Kidney (tissue), 22 donors: ENCODE measurements at places on chromosomes 2 and 18.

GRCh38 chr2:224658780-224659405 is 57.3 kb downstream of the CCDC195 start:
- DNase-seq: no peak

DNA sequence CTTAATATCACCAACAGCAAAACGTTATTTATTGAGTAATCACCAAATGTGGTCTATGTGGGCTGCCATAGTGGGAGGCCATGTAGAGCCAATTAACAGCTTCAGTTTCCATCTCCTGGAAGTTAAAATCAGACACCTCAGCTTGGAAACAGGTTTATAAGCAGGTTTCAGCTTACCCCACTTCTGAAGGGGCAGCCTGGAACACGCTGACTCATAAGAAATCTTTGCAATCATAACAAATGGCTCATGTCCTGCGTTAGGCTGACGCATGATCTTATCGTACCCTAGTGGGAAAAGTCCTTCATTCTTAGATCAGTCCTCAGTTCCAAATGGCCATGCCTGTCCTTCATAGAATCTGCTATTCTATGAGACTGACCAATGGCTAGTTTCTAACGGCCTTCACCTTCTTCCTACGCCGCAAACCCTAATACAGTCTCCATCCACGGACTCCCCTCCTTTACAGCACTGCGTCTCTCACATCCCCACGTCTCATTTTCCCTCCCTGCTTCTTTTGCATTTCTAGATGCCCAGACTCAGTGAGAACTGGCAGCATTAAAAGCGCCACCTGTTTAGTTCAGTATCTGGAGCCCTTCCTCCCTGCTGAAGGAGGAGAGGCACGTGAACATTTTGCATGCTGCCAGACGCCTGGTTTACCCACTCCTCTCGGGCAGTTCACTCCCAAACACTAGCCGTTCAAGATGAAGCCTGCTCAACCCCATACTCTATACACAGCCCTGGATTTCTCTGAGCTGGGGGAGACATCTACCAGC is 24.2 kb upstream of the BZW1 start:
- DNase-seq: no peak

DNA sequence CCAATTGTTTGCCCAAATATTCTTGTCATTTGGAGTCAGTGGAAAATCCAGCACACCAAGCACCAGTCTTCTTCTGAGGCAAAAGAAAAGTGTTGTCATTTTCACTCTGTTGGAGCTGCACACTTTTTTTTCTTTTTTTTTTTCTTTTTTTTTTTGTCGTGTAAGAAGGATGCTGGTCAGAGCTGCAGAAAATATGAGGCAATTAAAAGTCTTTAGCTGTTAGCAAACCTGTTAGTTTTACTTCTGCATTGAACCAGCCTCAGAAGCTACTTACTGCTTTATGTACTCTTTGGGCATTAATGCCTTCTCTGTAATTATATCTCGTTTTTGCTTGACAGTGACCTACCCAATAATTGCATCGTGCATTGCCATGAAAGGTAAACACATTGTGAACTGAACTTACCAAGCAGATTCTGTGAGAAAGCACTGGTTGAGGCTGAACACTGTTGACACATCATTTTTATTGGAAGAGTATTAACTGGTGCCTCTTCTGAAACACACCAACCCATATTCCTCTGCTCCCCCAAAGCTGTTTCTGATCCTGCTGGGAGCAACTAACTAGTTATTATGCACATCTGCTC is 165.4 kb downstream of the CAPN13 start:
- DNase-seq: no peak

DNA sequence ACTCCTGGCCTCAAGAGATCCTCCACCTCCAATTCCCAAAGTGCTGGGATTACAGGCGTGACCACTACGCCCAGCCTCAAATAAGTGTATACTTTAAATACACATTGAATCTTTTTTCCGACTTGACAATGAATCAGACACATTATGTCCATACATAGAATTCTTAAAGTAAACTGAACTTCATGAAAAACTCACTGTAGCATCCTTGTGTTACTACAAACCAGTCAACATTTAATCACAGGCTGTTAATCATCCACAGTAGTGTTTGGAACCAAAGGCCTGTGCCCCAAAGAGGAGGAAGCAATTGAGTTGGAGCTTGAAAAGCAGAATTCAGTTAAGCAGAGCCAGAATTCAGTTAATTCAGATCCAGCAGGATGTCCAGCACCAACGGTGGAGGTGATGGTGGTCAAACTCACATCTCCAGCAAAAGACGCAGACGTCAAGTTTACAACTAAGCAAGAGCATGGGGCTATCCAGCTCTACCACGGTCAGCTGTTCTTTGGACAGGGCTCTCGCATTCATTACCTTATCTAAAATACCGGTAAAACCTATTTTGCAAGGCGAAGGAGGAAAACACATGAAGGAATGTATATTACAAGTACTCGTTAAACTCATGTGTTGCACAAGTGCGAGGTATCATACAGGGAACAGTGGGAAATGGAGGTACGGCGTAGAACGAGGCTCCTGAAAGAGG is 1.2 kb downstream of the SLC39A6 start:
- DNase-seq: peak; percentile 11

GRCh38 chr18:7256618-7257425 is 25.9 kb downstream of the LRRC30 start:
- no peak for DNase-seq

- DNase-seq: no peak
These were observed 12.3 kb downstream of the ARHGAP28 start for GRCh38 chr18:6741786-6742185.

- no peak for DNase-seq
These were observed 163.1 kb downstream of the GALNT14 start for GRCh38 chr2:30975156-30975555.

GRCh38 chr2:79162801-79163200 is 3.2 kb upstream of the REG3A start:
- DNase-seq: no peak

GRCh38 chr2:143802871-143803650 is 673.8 kb downstream of the ARHGAP15 start:
- DNase-seq: no peak

DNA sequence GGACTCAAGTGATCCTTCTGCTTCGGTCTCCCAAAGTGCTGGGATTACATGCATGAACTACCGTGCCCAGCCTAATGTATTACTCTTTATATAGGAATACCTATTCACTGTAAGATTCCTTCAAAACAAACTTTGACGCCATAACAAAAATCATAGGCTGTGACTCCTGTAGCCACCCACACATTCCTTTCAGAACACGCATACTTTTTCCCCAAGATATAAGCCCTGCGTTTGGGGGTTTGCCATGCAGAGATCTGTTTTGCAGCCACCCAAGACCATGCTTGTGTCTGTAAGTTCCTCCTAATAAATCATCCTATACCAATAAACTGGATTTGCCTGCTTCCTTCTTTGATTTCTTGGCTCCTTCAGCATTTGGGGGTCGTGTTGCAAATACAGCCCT is 46.0 kb upstream of the STON1 start:
- DNase-seq: peak; percentile 29

GRCh38 chr2:138106606-138107005 is 142.3 kb downstream of the HNMT start:
- no peak for DNase-seq

DNA sequence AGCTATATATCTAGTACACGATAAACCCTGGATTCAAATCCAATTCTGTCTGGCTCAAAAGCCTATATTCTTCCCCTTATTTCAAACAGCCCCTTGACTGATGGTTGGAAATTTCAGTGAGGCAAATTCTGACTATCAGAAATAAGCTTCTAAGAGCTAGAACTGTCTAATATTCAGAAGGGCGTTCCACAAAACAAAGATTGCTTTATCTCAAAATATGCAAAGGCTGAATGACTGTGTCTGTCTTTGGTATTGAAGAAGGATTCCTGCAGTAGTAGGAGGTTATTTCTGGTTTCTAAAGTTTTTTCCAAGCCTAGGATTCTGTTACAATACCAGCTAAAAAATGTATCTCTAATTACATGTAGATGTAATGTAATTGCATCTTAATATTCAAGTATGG is 31.1 kb downstream of the DRC1 start:
- no peak for DNase-seq

- DNase-seq: no peak
These were observed 15.2 kb downstream of the KIDINS220 start for GRCh38 chr2:8822218-8822617.

GRCh38 chr18:7593218-7593819 is 26.2 kb downstream of the PTPRM start:
- DNase-seq: no peak

- DNase-seq: peak; percentile 95
These were observed 22.7 kb downstream of the BCL11A start for GRCh38 chr2:60530660-60531281.

DNA sequence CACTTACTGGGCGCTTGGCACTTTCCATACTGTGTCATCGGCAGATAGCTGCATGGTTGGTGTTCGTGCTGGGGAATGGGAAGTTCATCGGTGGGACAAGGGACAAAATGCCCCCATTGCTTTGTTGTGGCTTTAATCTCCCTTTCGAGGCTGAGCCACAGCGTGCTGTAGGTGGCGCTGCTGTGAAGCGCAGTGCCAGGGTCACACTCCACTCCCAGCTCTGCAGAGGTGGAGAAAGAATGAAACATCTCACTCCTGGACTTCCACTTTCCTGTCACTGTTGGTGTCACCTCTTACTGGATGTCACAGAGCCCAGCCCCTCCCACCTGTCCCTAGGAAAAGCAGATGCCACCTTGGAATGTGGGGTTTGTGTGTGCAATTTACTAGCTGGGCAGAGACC is 8.7 kb downstream of the TYMS start:
- DNase-seq: no peak

GRCh38 chr2:45506756-45507155 is 104.3 kb downstream of the SRBD1 start:
- DNase-seq: no peak

GRCh38 chr2:6065703-6066102 is 373.5 kb downstream of the SOX11 start:
- no peak for DNase-seq

DNA sequence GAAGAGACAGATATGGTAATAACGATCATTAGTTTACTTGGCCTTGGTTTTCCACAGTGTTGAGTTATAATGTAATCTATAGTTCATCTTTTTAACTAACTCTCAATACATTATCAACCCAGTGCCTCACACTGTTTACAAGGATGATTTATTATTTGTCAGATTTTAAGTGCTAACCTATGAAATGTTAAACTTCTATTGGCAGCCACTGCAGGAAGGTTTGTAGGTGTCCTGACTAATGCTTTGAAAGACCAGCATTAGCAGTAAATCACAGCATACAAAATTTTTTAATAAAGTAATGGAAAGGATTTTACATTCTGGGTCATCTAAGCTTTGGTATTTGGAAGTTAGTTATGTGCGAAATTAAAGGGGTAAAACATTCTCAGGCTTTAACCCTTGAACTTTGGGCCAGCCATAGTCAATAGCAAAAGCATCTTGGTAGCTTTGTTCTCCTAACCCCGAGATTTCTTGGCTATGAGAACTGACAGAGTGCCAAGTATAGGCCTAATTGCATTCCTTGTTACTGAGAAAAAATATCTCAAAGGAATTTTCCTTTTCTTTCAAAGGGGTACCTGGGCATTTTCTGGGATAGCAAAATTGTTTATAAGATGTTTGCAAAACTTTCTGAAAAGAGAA is 30.6 kb downstream of the SPATS2L start:
- no peak for DNase-seq

DNA sequence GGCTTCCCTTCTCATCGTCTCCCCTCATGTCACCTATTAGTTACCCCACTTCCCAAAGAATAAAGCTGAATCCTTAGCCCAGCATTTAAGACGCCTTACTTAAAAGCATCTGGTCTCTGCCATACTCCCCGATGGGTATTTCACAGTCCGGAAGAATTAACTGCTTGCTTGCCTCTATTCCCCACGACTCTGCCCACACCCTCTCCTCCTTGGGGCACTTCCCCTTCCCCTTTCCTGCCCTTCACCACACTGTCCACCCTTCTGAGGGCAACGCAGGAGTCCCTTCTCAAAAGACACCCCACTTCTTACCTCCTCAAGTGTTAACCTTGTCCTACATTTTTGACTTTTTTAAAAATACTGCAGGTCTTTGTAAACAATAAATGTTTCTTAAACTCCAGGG is 60.1 kb upstream of the RMP24 start:
- no peak for DNase-seq
